ENCODE measurements at places on chromosomes 7 and 10. TPM values are rescaled to one million over a fixed set of nuclear protein-coding genes. Genes with fewer than 3 reads are reported as not detected.

DNA sequence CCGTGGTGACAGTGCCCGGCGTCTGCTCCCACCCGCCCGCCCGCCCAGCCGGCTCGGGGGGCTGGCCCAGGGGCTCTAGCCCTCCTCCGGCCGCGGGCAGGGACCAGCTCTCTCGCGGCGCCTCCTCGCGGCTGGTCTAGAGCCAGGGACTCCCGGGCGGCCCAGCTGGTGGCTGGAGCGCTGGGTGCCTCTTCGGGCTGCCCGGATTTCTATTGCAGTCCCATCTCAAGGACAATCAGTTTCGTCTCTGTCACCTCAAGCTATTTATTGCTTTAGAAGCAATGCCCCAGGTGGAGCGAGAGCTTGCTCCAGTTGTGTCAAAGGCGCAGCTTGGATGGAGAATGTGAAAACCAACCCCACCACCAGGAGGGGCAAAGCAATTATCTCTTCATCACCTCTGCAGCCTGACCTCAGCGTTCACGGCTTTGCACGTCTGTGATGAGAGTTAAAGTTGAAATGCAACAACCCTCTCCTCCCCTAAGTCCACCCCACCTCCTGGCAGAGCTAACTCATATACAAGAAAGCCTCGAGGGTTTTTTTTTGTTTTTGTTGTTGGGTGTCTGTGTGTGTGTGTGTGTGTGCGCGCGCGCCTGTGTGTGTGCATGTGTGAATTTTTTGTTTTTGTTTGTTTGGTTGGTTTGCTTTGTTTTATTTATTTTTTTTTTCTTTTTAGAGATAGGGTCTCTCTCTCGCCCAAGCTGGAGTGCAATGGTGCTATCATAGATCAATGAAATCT lies at the start of gene ITGA8:
TSS of gene ITGA8 (minus strand) at position 24 of the 736 bp plus-strand sequence. CDS start 151 bp downstream, outside the sequence.
- DNase-seq, result no peak

The ADIRF gene
- total RNA-seq, result 401 TPM

DNA sequence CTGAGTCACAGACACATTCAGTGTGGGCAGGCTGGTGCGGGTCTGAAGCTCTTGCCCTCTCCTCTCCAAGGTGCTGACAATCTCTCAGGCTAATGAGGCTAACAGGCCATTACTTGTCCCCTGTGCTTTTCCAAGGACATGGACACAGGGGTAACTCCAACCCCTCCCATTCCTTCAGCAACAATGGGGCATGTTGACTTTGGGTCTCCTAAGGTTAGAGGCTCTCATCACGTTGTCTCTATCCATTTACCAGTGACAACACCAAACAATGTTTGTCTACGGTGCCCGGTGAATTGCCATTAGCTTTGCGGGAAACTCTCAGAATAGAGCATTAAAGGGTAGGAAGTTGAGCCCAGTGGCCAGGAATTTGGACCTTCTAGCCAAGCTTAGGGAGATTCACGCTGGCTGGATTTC lies 101.6 kb upstream of the TNS3 start:
- DNase-seq, result no peak

The SPDYE5 gene
- total RNA-seq, result not detected

DNA sequence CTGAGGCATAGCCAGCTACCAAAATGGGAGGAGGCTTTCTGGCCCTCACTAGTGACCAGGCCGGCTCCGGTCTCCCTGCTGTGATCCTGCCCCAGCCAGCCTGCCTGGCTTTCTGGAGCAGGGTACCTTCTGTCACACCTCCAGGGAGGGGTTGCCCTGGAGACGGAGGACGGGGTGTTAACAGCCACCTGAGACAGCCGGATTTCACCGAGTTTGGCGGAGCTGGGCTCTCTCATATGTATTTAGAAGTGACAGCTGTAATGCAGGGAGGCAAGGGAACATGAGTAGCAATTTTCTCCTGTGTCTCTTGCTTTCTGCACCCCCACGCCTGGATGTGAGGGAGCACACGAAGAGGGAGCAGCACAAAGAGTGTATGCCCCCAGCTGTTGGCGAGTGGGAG lies 473.3 kb downstream of the PLXNA4 start:
- DNase-seq, result no peak

DNA sequence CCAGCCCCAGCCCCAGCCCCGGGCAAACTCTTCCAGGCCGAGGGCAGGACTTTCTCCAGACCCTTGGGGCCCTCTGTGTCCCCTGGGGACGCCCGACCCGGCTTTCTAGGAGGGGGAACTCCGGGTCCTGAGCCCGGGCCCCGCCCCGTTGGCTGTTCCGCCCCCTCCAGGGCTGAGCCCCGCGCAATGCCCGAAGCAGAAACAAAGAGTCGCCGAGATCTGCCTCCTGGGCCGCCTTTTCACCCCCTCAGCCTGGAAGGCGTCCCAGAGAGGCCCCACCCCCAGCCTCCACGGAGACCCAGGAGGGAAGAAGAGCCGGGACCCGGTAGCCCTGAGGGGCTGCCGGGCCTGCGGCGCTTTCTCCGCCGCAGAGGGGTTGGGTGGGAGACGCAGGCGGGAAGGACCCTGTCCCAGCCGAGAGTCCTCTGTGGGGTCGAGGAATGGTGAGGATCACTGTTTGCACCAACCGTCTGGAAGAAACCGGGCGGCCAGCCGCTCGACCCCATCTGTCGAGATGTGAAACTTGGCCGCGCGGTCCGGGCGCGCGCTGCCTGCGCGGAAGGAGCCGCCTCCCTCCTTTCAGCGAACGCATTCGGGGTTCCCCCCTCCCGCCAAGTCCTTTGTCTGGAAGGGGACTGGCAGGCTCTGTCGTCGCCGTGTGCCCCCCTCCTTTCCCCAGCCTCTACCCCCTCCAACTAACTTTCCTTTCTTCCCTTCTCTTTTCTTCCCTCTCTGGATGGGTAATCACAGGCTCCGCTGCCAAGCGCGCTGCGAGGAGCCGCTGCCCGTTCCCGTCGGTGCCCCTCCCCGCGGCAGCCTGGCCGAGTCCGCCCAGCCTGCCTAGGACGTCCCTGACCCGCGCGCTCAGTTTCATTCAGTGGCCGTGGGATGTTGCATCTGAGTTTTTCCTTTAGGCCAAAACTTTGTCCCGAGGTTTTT lies 10.2 kb downstream of the EN2 start:
- no peak for DNase-seq

DNA sequence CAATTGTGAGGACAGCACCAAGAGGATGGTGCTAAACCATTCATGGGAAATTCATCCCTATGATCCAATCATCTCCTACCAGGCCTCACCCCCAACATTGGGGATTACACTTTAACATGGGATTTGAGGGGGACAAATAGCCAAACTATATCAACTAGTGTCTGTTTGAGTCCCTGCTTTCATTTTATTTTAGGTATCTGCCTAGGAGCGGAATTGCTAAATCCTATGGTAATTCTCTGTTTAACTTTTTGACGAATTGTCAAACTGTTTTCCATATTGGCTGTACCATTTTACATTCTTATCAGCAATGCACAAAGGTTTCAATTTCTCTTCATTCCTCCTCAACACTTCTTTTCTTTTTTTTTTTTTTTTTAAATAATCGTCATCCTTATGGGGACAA lies 318.4 kb upstream of the NRP1 start:
- no peak for DNase-seq
